Adipocyte (in vitro differentiated cells): ENCODE measurements at places on chromosomes 5 and 9.

GRCh38 chr9:91451431-91452270, 28.0 kb upstream of the NFIL3 start:
- no peak for DNase-seq

DNA sequence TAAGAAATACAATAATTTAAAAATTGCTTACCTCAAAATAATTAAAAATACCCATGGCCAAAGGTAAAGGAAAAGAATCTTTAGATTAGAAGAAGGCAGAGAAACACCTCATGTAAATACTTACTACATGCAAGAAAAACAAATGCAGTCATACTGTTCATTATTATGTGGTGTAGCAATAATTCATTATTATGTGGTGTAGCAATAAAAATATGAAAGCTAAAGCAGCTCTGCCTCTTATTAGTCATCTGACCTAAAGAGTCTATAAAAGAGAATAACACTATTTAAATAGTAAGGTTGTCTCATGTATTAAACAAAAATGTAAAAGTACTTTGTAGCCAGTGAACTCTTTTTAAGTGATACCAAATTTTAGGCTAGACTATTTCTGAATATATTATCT, 6.6 kb downstream of the DTWD2 start:
- no peak for DNase-seq

DNA sequence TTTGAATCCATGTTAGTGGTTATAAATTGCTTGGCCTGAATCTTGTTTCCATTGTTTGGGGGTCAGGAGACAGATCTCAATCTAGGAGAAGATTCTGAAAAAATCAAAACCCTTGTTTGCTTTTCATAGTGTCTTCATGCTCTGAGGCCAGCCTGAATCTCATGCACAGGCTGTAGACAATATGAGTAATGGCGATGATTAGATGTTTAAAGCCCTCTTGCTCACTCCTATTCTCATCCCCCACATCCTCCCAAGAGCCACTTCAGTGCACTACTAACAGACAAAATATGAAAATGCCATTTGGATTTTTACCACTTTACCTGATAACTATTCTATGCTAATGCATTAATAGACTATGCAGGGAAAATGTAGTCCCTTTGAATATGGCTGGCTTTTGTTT, 129.4 kb downstream of the NUDT12 start:
- no peak for DNase-seq

- peak; percentile 1 for DNase-seq
Observed at GRCh38 chr5:72692231-72692637, 124.2 kb upstream of the TNPO1 start.

- DNase-seq: peak; percentile 53
Observed at GRCh38 chr9:136700304-136700703, 12.1 kb upstream of the DIPK1B start.

DNA sequence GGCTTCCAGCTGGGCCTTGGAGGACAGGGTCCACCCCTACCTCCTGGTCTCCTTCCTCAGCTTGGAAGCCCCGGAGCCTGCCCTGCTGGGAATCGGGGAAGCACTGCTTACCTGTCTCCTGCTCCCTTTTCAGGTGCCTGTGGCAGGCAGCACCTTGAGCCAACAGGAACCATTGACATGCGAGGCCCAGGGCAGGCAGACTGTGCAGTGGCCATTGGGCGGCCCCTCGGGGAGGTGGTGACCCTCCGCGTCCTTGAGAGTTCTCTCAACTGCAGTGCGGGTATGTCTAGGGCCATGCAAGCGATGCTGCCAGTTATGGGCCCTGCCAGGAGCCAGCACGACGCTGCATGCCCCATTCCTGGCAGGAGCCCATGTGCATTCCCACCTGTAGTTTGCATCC, 3.8 kb upstream of the CACFD1 start:
- DNase-seq: no peak

DNA sequence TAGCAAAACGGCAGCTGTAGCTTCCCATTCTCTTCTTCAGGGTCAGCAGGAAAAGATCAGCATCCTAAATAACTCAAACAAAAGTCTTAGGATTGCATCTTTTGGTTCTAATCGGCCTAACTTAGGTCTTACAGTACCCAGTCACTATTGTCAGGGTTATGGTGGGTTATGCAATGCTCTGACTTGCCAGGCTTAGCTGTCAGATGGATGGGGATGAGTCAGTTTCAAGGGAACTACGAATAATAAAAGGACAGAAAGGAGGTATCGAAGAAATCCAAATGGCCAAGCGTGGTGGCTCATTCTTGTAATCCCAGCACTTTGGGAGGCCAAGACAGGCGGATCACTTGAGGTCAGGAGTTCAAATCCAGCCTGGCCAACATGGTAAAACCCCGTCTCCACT, 46.5 kb downstream of the PPP1R2B start:
- no peak for DNase-seq

GRCh38 chr9:94169968-94170367, 85.7 kb downstream of the PTPDC1 start:
- no peak for DNase-seq

- DNase-seq: no peak
Observed at GRCh38 chr9:134419000-134419683, 92.9 kb downstream of the RXRA start.

DNA sequence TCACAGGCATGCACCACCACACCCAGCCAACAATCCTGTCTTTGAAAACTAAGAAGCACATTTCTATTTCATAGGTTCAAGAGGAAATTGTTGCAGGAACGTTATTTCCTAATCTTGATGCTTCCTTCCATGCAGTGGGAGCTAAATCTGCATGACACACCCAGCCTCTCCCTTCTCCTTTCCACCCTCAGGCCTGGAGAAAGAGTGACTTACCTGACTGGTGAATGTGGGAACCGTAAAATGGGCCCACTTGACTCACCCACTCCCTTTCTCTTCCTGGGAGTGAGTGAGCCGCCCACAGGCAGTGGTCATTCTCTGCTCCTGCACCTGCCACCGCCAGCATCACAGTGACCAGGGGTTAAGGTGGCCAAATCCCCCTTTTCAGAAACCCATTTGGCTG, 78.2 kb downstream of the C9orf50 start:
- no peak for DNase-seq

- peak; percentile 67 for DNase-seq
Observed at GRCh38 chr9:6931913-6932312, 174.1 kb downstream of the KDM4C start.

GRCh38 chr5:56512313-56512996, 279.3 kb upstream of the ANKRD55 start:
- no peak for DNase-seq

DNA sequence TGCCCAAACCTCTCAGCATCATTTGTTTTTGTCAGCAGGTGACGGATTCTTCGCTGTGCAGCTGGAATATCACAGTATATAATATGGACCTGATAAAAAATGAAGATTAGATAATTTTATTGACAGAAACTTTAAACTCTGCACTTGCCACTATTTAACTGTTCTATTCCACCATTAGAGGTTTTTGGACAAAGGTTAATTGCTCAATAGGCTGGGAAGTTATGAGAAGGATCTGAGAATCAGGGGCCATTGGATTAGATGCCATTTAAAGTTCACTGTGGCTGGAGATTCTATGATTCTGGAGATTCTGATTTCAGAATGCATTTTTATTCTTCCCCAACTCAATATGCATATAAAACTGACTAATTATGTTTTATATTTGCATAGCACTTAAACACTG, 59.8 kb upstream of the ANXA1 start:
- DNase-seq: no peak

GRCh38 chr9:93633492-93634221, 57.3 kb downstream of the PHF2 start:
- no peak for DNase-seq

GRCh38 chr5:129960831-129961230, 56.6 kb downstream of the CHSY3 start:
- peak; percentile 80 for DNase-seq

- DNase-seq: no peak
Observed at GRCh38 chr9:89825669-89826068, 220.9 kb downstream of the GADD45G start.

GRCh38 chr9:98108531-98109031, 10.4 kb downstream of the TRIM14 start:
- DNase-seq: no peak

DNA sequence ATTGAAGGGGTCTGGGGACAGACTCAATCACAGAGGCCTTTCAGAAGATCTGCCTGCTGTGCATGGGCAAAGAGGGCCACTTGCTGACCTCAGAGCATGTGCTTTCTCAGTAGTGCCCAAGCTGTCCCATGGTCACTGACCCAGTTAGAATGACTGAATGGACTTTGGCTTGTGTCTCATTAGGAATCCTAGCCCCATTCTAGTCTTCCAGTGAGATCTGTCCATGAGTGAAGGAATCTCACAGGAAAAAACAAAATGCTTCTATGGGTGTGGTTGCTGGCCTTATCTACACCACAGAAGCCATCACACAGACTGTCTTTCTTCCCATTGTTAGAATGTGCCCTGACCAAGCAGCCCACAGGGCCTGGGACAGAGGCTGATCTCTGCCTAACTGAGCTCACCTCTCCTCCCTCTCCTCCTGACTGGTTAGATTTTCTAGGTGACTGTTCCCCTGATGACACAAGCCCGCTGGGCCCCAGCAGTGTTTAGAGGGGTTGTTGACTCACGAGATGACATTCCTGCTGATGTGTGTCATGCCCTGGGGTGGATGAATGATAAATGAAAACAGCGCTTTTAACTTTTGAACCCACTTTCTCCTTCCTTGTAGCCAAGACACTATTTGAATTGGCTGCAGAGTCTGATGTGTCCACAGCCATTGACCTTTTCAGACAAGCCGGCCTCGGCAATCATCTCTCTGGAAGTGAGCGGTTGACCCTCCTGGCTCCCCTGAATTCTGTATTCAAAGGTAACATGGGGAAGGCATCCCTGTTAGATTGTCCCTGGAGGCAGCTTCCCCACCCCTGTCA, 24.8 kb downstream of the TGFBI start:
- peak; percentile 93 for DNase-seq

DNA sequence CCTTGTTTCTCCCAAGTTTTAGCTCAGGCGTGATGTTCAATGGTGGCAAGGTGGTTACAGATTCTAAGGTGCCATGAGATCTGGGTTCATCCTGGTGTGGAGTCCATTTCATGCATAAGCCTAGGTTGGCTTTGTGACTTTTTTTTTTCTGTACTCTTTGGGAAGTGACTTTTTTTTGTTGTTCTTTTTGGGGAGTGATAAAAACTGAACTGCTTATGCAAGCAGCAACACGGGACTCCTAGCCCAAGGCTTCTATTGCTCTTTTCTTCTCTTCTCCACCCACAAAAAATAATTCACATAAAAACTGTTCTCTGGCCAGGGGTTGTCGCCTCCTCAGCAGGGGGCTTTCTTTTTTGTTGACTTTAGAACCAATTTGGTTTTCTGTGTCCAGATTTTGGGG, 15.4 kb downstream of the STC2 start:
- no peak for DNase-seq

DNA sequence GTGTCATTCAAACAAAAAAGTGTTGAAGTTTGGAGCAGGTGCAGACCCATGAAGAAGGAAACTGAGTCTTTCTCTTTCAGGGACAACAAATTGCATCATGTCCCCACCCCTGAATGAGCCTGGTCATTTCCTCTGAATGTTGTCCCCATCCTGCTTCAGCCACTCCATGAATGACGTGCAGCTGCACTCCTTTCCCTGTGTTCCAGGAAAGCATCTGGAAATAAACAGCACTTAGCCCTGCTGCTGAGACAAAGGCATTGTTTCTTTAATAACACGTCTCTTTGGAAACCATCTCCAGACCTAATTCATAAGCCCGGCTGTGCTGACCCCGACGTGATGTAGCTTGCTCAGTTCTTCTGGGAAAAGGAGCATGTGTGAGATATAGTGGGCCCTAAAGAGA, 682.3 kb downstream of the BRINP1 start:
- DNase-seq: no peak

DNA sequence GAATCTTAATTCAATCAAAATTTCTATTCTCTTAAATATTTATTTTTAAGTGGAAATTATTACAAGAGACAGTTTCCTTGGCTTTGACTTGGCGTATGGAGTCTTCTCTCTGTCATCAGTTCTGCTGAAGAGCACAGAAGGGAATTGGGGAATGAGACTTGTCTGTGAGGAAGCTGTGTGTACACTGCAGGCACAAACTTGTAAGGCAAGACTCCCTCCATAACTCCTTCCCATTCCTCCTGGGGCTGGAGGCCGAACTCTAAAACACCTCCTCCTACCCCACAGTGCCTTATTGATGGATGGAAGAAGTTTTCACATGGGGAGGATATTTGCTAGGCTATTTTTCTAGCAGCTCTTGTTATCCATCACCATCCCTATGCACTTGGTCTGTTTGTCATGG, 187.4 kb upstream of the ELL2 start:
- DNase-seq: no peak

DNA sequence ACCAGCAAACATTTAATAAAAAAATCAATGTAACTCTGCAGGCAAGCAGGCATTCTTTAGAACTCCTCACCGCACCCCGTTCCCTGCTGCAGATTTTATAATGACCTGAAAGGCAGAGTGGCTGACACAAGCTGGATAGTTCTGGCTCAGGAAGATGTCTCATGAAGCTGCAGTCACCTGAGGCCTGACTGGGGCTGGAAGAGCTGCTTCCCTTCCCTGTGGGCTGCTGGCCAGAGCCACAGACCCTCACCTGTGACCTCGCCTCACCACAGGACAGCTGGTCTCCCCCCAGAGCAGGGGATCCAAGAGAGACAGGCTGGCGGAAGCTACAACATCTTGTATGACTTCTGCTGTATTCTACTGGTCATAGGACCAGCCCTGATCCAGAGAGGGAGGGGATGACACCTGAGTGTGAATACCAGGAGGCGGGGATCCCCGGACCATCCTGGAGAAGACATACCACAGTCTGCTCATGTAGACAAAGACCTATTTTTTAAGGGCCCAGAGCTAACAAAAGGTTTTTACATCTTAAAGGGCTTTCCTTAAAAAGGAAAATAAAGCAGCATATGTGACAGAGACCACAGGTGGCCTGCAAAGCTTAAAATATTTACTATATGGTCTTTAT, 43.9 kb downstream of the RAPGEF1 start:
- no peak for DNase-seq

GRCh38 chr9:100190339-100190738, 91.3 kb downstream of the INVS start:
- no peak for DNase-seq

GRCh38 chr5:119339965-119340364, 15.9 kb upstream of the TNFAIP8 start:
- DNase-seq: no peak

DNA sequence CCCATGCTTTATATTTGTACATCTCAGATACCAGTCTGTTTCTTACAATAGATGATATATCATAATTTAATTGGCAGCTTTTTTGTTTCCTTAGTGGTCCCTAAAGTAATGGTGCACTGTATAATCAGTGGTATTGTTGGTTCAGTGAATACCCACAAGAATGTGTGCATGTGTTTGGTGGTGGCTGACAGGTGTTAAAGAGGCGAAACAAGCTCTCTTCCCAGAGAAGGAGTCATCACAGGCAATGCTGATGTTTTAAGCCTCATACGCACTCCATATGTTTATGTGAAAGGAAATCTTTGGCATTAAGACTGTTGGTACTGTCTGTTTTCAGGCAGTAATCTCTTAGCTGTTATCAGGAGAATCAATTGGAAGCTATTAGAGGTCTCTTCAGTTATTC, 49.2 kb upstream of the KIAA1958 start:
- DNase-seq: no peak

GRCh38 chr9:129009584-129010141, 18.5 kb downstream of the SH3GLB2 start:
- no peak for DNase-seq
